ENCODE measurements at places on chromosomes 6 and 20.

DNA sequence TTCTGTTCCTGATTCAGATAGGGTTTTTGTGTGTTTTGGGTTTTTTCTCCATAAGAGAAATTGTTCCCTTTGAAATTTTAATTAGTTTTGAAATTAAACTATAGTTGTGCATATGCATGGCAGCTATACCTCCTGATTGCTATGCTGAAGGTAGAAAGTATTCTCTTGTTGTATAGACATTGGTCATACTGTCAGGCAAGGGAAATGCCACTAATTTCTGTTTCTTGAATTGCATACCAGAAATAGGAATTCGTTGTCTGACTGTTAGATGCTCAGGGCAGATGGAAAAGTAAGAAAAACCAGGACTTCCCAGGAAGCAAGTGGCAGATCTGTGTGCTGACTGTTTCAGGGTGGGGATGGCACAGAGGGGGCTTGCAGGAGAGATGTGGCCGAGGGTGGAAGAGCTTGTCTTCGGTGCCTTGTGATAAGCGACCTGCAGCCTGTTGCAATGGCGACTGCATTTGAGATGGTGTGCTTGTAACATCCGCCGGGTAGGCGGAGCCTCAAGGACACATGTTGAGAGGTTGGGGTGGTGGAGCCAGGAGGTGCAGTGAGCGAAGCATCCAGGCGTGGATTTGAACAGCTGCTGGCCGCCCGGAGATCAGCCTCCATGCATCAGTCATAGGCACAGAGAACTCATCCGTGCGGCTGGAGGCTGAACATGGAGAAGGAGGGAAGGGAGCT lies 42.8 kb downstream of the RREB1 start:
- DNase-seq, result peak; percentile 57

GRCh38 chr6:79117752-79118151 lies 39.7 kb upstream of the PHIP start:
- DNase-seq, result no peak

DNA sequence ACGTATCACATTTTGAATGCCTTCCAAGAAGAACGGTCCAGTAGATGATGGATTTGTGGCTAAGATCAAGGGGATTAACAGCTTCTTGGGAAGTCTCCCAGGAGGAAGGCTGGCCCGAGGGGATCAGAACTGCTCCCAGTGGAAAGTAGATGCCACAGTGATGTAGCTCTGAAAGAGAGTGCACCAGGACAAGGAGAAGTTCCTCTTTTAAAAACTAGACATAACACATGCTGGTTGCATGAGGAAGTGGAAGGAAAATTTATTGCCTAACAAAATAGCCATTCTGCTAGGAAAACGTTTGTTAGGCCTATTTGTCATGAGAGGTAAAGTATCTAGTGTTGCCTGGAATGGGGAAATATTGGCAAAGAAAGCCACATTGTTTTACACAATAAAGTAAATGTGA lies 87.8 kb downstream of the CDH26 start:
- no peak for DNase-seq

GRCh38 chr6:152984513-152984872 lies 1.7 kb upstream of the FBXO5 start:
- DNase-seq, result no peak

- DNase-seq, result no peak
These were observed 96.3 kb downstream of the ASXL1 start for GRCh38 chr20:32454164-32455145.

- DNase-seq, result no peak
These were observed 6.7 kb downstream of the APMAP start for GRCh38 chr20:24985802-24986201.

DNA sequence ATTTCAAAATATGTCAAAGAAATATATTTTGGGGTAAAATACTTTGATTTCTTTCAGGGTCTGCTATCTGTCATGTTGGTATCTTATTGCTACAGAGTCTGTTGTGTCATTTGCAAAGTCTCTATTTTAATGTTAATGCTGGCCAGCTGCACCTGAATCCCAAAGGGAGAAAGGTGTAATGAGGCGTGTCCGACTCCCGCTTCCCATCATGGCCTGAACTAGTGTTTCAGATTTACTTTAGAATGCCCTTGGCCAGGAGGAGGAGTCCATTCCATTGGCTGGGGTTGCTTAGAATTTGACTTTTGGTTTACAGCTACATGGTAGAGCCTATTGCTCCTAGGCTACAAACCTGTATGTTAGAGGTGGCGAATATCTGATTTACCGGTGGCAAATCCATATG lies 69.3 kb downstream of the FAM50B start:
- peak; percentile 16 for DNase-seq

DNA sequence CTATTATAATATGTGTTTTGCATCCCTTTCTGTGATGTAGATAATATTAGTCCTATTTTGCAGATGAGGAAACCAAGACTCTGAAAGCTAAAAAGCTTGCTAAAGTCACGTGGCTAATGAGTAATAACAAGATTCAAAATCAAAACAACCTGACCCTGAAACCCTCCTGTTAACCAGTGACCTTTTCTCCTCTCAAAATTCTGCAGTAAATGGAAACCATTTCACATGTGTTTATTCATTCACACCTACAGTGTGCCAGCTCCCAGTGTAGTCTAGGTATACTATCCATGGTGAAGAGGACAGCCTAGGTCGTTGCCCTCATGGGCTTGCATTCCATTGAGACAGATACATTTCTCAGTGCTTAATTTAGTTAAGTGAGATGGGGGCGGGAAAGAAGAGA lies 30.6 kb upstream of the PHACTR2 start:
- DNase-seq, result no peak

GRCh38 chr20:4673371-4674001 lies 48.2 kb upstream of the PRND start:
- DNase-seq, result no peak

GRCh38 chr6:118770835-118771234 lies 119.4 kb upstream of the CEP85L start:
- DNase-seq, result peak; percentile 56

DNA sequence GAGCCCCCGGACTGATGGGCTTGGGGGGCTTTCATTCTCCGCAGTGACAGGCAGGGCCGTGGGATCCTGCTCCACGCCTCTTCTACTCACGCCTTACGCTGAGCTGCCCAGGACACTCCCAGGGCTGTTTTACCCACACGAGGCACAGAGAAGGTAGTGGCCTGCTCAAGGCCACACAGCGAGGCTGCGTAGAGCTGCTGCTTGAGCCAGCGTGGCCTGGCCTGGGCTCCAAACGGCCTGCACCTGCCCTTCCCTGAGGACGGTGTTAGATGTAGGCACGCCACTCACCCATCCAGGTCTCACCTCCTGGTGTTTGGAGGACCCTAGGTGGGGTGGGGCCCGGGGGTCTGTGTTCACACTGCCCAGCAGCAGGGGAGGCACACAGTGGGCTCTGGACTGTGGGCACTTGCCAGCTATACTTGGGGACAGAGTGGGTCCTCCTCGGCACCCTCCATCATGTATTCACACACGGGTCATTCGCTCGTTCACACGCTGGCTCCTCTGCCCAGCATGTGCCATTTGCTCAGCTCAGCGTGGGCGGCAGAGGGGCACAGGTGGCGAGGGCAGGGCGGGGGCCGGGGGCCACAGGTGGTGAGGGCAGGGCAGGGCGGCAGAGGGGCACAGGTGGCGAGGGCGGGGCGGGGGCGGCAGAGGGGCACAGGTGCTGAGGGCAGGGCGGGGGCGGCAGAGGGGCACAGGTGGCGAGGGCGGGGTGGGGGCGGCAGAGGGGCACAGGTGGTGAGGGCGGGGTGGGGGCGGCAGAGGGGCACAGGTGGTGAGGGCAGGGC lies 18.4 kb upstream of the RBBP8NL start:
- no peak for DNase-seq

DNA sequence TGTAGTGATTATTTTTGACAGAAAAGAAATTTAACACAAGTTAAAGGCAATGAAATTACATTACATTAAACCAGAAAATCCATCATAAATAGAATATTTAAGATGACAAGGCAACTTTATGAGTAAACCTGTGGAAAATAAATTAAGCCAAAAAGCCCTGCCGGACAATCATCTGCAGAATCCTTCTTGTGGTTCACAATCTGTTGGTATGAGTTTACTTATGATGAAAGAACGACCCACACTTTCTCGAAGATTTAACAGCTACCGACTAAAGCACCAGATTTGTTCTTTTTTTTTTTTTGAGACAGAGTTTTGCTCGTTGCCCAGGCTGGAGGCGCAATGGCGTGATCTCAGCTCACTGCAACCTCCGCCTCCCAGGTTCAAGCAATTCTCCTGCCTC lies 21.4 kb downstream of the HDAC2 start:
- no peak for DNase-seq

DNA sequence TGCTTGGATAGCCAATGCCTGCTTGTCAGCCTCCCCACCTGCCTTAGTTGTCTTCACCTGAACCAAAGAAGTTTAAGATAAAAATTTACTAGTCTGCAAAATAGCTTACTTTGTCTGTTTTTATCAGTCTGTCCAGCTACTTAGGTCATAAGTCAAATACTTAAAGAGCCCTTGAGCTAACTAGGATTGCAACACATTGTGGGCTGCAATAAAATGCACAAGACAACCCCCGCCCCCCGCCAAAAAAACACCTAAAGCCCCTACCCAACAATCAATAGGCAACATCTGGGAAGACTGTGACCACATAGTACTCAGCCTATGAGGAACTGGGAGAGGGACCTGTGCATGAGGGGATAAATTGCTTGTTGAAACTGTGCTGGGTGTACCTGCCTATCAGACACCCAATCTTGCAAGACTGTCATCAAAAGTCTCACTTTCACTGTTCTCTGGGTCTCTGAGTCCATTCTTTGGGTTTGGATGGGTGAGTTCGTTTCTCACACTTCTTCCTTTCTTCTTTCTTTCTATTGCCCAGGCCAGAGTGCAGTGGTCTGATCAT lies 27.3 kb upstream of the ABCC10 start:
- DNase-seq, result no peak

GRCh38 chr6:26309731-26310142 lies 55.3 kb upstream of the BTN3A2 start:
- DNase-seq, result no peak

DNA sequence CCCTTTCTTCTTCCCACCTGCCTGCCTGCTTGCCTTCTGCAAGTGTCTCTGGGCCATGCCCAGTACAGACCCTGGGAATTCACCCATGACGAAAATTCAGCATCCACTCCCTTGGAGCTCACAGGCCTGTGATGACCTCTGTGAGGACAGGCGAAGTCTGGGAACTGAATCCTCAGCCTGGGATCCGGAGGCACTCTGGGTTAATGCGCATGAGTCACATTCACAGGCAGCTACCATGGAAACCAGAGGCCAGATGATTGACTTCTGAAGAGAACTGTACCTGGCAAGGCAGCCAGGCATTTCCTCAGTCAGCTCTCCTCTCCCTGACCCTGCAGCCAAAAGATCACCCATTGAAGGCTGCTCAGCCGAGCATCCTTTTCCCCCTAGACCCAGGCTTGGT lies 41.0 kb downstream of the SLC9A8 start:
- no peak for DNase-seq

GRCh38 chr20:33832103-33832804 lies 21.1 kb downstream of the CHMP4B start:
- no peak for DNase-seq

DNA sequence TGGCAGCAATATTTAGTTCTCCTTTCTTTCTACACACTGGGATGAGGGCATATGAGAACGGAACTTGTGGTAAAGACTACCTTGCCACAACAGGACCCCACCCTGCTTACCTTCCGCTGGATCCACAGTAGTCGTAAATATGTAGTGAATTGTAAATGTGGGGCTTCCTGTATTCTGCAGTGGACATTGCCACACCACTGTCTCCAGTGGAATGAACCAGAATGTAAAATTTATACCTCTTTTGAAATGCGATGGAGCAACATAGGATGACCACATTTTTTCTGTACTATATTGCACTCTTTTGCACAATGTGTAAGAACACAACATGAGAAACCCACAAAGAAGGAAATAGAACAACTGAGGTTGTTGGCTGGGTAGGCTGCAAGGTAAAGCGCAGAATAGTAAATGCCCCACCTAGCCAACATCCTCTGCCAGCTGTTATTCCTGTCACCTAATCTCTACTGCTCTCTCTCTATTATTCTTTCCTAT lies 16.1 kb upstream of the RIPOR2 start:
- no peak for DNase-seq

- no peak for DNase-seq
These were observed 19.0 kb downstream of the ZNF133 start for GRCh38 chr20:18307301-18307700.

- no peak for DNase-seq
These were observed 12.1 kb downstream of the LGSN start for GRCh38 chr6:63307581-63308246.

GRCh38 chr20:50191065-50191543 lies 474 bp downstream of the CEBPB start:
- no peak for DNase-seq

GRCh38 chr6:119768201-119768600 lies 418.6 kb upstream of the MAN1A1 start:
- no peak for DNase-seq

DNA sequence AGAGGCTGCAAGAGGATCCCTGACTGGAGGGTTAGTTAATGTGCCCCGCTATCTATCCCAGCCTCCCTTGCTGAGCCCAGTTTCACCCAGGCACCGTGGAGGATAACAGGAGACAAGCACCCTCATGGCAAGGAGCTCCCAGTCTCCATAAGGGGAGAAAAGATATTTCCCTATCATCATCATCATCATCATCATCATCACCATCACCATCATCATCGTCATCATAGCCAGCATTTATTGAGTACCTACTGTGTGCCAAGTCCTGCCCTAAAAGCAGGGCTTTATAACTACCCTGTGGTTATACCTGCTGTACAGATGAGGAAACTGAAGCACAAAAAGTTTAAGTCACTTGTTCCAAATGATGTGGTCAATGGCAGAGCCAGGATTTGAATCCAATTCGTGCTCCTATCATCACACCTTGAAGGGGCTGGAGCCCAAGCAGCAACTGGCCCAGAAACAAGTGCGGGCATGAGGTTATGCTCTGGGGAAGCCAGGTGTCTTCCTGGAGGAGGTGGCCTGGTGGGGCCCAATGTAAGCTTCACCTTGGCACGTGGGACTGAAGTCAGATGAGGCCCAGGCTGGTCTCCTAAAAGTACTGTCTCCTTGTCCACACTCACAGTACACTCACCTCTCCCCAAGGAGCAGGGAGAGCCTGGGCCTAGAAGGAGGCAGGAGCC lies 10.0 kb downstream of the GLP1R start:
- DNase-seq, result no peak

DNA sequence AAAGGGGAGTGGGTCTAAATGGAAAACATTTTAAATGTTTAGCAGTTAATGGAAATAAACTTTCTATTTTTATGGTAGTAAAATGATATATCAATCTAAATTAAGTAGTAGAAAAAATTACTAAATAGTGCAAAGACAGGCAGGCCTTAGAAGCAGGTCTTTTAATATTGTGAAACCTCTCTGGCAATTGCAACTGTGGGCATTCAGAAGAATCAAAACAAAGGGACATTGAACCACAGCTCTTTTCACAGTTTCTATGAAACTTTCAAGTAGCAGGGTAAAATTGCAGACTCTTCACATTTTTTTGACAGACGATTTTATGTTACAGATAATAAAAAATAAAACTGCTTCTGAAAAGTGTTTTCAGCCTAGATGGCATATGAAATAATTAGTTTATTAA lies 533.7 kb downstream of the BCKDHB start:
- no peak for DNase-seq

DNA sequence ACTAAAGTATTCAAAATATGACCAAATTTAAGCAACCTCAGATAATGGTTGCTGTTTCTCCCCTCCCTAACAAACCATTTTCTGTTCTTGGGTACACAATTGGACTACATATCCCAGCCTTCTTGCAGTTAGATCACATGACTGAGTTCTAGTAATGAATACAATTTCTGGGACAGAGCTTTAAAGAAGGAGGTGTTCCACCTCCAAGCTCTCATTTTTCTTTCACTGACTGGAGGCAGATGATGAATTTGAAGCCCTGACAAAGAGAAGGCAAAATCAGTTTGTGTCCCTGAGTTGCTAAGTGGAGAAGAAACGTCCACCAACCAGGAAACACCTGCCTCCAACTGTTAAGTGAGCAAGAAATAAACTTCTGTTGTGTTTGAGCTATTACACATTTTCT lies 117.2 kb downstream of the LCA5 start:
- DNase-seq, result peak; percentile 56

All from DMS153 (cell line).